ENCODE measurements at places on chromosomes 1 and 21.

- no peak for DNase-seq
These were observed 209.8 kb downstream of the TPR start for GRCh38 chr1:186165303-186165702.

DNA sequence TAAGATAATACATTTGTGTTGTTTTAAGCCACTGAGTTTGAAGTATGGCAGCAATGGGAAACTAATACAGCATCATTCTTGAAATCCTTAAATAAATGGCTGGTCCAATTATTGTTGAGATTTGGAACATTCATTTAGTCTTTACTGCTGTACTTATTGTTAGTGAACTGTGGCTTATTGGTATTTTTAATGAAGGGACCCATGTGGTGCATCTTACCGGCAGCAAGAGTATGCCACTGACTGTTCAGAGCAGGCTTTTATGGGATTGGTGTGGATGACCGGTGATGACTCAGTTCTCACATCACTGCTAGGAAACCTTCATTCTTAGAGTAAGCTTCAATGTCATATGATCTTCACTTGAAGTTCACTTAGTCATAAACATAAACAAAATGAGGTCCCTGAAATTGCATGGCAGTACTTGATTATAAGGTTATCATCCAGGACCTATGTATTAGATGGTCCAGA, 31.5 kb downstream of the PRKAA2 start:
- DNase-seq: no peak

DNA sequence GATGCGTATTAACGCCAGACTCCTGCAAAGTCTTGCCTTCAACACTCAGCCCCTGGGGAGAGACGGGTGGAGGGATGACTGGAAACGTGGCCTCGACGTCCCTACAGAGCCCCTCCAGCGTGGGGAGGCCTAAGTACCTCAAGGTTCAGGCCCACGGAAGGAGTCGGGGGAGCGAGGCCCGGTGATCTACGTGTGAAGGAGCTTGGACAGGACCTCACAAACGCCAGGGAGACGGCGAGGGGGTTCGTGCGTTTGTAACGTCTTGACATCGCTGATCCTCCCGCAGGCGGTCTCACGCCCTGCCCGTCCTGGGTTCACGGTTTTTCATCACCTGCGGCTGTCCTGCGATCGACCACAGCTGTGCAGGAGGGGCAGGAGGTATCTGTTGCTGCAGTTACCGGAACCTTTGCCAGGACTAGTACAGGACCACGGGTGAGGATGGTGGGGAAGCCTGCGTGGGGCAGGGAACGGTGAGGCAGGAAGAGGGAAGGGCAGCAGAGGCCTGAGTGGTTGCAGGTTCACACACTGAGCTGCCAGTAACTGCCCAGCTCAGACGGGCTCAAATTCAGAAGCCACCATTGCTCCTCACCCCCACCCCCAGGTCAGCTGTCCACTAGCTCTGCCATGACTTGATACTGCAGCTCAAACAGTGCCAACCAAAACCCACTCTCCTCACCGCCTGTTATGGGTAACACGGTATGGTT, 889 bp upstream of the CCNL2 start:
- peak; percentile 33 for DNase-seq

GRCh38 chr1:156662005-156662799, 15.0 kb downstream of the NES start:
- no peak for DNase-seq

DNA sequence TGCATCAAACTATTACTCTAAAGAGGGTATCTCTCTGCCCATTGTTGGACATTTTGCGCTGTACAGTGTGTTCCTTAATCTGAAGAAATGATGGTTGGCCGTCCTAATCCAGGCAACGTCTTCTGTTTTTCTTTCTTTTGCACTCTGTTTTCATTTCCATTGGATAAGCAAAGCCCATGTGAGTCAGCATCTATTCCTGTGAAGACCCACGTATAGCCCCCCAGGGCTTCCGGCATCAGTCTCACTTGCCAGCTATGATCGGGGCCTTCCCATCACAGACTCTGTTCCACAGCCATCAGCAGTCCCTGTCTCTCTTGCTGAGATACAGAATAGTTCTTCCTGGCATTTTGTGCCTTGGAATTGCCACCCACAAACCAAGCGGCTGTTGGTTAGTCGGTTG, 29.2 kb upstream of the BRDT start:
- no peak for DNase-seq

DNA sequence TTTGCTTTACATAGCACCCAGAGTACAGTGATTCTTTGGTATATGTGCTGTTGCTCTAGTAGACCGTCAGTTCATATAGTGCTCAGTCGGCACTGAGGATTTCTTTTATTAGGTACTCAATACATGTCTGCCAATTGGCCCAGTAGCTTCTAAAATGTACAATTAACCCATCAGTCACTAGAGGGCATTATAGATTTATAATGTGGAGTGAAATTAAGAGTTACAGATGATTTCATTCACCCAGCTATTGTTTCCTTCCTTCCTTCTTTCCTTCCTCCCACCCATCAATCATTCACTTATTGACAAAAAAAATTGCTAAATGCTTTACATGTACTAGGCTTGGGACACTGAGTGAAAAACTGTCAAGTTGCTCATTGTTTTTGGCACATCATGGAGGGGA, 263.6 kb upstream of the USP24 start:
- DNase-seq: no peak

GRCh38 chr1:76330991-76331603, 256.6 kb downstream of the ST6GALNAC3 start:
- peak; percentile 16 for DNase-seq

- DNase-seq: peak; percentile 41
These were observed 85.1 kb downstream of the KCNN3 start for GRCh38 chr1:154784924-154785531.

DNA sequence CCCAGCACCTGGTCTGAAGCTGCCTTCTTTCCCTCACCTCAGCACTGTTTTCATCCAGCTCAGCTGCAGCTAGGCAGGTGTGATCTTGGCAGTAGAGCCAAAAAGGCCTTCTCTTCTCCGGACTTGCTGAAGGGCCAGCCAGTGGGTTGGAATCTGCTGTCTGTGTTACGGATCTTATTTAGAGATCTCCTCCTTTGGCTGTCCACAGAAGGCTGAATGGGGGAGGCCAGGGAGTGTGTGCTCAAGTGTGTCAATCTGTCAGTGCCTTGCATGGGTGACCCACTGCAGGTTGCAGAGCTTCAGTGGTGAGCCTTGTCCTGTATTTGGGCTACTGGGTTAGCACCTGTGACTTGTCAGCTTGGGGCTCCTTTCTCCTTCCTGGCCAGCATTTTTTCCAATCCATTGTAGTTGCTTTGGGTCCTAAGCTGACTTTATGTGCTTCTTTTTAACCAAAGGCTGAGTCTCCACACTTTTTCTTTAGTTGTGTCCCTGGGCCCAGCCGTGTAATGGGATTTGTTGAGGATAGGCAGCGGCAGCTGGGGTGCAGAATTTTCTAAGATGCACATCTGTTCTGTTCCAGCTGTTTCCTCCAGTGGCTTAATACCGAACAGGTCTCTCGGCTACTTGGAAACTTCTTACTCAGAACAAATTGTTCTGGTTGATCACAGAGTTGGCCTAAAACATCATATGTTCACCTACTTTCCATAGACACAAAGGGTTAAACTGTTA, 126.8 kb downstream of the PEX14 start:
- DNase-seq: no peak

- no peak for DNase-seq
These were observed 34.2 kb upstream of the LRRC8C start for GRCh38 chr1:89598450-89599331.

DNA sequence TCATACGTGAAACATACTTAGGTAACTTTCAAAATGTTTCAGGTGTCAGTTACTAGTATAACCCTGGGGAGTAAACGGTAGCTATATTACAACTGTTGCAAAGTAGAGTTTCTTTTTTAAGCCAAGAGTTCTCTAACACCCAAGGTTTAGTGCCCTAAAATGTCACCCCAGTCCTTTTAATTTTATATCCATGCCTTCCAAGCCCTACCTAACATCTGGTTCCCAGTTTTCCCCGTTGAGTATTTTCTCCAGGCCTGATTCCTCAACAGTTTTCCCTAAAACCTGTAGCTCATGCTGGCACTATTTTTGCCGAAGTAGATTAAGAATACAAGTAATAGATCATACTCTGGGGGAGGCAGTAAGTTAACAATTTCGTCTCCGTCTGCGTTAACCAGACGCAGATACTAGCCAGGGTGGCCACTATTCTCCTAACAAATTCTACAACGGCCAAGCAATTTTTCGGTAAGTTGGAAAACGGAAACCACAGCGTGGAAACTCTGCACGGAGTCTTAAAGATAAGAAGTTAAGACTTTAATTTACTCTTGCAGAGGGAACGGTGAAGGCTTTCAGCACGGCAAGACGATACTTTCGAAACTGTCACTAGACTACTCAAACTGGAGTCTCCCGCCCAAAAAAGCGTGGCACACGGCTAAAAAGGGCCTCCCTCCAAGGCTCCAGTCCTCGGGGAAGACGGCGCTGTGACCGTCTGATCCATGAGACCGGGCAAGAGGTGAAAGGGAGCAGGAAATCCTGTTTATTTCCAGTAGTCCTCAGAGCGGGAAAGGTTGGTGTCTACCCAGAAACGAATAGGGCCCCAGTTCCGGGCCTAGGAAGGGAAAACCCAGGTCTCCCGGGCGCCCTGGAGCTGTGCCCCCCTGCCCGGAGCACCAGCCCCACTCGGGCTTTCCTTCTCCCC, 945 bp downstream of the SRSF4 start:
- DNase-seq: no peak

DNA sequence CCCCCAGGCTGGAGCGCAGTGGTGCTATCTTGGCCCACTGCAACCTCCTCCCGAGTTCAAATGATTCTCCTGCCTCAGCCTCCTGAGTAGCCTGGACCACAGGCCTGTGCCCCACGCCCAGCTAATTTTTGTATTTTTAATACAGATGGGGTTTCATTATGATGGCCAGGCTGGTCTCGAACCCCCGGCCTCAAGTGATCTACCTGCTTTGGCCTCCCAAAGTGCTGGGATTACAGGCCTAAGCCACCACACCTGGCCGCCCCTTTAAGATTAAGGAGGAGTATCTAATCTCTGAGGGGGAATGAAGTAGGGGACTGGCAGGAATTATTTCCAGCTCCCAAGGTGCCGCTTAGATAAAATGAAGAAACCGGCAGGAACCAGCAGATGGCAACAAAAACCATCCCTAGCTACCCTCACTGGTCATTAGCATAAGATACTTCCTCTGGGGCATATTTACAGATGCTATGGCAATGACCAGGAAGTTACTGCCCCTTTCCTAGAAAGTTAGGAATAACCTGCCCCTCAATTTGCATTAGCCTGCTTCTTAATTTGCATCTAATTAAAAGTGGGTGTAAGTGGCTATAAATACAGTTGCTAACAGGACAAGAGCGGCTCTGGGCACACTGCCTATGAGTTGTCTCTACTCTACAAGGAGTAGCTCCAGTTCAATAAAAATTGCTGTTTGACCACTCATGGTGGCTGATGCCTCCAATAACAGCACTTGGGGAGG, 7.1 kb upstream of the NSUN4 start:
- no peak for DNase-seq

DNA sequence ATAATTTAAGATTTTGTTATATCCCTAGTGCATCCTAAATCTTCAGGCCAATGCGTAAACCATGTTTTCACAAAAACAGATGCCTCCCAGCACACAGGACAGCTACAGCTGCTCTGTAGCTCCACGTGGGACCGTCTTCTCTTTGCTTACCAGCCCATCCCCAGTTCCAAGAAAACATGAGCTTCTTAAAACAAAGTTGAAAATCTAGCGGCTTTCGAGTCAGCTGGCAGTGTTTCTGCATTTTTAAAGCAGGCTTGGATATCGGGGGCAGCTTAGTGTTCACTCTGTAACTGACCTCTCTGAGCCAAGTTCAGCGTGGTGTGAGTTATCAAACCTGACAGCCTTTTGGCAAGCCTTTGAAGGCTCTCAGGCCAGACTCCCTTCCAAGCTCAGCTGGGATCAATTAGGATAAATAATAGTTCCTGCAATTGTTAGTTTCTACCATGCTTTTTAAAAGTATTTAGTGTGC, 881.5 kb downstream of the LTN1 start:
- no peak for DNase-seq

GRCh38 chr1:33346927-33347649, 26.2 kb upstream of the A3GALT2 start:
- no peak for DNase-seq

GRCh38 chr1:11193376-11193775, 4.2 kb downstream of the ANGPTL7 start:
- no peak for DNase-seq

DNA sequence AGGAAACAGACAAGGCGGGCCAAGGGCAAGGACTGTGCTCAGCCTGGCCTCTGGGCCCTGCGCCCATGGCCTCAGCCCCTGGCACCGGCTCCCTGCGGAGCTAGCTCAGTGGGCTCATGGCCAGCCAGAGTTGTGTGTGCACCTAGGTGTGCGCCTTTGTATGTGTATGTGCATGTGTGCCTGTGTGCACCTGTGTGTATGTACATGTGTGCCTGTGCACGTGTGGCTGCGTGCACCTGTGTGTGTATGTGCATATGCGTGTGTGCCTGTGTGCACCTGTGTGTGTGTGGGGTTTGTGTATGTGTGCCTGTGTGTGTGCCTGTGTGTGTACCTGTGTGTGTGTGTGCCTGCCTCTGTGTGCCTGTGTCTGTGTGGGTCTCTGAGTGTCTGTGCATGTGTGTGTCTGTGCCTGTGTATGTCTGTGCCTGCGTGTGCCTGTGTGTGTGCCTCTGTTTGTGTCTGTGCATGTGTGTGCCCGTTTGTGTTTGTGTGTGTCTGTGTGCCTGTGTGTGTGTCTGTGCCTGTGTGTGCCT, 7.4 kb downstream of the GPR137B start:
- DNase-seq: no peak

- DNase-seq: no peak
These were observed 27.0 kb upstream of the FMO2 start for GRCh38 chr1:171158096-171158495.

All from stimulated activated CD4-positive, alpha-beta T cell treated with anti-CD3 and anti-CD28 coated beads, Interleukin-4, amount 100 ng/mL, for 1 hour (primary cell).